ENCODE measurements at places on chromosomes 2 and 18.
A peak's percentile ranks its signal among the peaks of the same experiment; 100 is the strongest.

- DNase-seq, result no peak
Measured at GRCh38 chr18:9095297-9096006, 7.0 kb upstream of the NDUFV2 start.

DNA sequence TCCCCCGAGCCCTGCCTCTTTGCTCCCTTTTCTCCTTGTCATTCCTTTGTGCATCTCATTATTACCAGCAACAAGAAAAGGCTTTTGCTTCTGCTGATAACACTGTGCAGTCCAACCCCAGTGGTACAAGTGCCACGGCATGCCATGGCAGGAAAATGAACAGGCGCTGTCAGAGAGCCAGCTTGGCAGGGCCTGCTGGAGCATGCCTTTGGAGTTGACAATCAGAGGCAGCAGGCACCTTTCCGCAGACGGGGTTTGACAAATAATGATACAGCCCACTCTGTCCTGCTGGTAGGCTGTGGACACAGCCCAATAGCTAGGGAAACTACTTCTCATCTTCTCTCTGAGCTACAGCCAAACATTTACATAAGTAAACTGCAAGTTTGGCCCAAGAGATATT lies 243.9 kb upstream of the LRRTM1 start:
- no peak for DNase-seq

DNA sequence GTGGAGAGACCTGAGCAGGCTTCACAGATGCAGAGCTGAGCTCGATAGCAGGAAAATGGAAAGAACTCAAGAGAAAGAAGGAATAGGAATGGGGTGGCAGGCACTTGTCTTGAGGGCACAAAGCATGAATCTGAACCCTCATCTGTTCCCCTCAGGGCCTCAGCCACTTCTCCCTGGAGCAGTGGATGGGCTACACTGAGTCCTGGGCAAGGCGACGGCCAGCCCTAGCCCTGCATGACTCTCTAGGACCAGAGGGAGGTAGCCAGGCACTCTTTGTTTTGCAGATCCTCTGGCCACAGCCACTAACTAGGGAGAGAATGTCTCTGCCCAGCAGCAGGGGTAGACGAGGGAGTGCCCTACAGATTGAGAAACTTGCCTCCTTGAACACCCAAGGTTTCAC lies 3.4 kb upstream of the TEX51 start:
- DNase-seq, result no peak

DNA sequence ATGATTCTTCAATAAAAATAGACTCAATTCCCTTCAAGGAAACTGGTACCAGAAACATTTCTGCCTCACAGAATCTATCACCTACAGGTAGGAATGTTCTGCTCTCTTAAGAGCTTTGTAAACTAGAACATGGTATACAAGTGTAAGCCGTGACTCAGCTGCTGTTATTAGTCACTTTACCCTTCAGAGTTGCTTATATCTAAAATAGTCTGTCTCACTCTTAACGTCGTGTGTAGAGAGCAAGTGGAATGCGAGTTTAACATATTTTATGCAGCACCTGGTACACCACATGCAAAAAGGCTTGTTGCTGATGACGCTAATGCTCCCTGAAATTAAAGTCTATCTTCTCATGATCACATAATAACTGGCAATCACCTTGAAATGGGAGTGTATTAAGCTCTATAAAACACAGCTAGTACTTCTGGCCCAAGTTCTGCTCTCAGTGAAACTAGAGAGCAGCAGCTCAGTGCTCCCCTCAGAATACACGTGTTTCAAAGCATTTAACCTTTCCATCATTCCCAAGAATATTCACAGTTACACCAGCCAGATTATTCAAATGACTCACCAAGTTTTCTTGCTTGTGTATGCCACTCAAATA lies 420.0 kb downstream of the ZEB2 start:
- DNase-seq, result no peak

GRCh38 chr2:183031911-183032794 lies 6.1 kb downstream of the NCKAP1 start:
- DNase-seq, result no peak

DNA sequence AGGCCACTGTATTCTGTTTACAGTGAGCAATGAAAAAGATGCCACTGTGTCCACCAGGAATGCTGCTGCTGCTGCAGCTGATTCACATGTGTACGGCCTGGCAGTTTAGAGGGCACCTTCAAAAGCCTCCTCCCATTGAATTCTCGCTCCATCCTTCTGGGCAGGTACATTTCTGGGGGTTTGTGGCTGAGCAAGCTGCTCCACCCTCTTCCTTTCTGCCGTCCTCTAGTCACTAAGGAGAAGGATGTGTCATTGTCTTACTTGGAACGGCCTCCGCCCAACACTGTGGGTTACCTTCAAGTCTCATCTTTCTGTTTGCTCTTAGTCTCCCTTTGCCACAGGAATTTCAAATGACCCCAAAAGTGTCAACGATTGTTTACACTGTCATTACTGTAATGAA lies 182.0 kb downstream of the ZBTB7C start:
- no peak for DNase-seq

- peak; percentile 6 for DNase-seq
Measured at GRCh38 chr18:5073026-5073944, 123.8 kb downstream of the AKAIN1 start.

DNA sequence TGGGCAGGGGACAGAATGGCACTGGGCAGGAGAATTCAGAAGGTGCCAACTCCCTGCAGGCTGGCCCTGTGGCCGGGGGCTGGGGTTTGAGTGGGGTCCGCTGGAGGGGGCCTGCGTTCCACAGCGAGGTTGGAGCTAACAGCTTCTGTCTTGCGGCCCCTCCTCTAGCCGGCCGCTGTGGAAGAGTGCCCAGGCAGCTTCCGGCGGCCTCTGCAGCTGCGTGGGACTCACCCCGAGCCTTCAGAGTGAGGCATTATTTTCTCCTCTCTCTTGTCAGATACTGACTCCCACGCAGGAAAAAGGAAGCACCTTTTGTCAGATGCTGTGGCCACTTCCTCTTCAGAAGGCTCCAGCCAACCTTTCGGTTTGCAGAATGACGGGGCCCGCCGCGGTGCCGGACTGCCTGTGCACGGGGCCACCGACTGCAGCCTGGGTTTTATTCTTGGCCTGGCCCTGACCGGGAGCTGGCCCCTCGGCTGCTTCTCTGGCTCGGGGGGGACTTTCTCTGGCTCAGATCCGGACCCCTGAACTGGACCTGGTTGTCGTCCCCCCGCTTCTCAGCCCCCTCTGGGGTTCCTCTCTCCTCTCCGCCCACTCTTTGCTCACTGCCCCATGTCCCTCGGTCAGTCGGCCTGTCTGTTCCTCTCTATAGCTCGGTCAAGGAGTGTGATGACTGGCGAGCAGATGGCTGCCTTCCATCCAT lies 40.1 kb downstream of the ARHGAP25 start:
- DNase-seq, result no peak

DNA sequence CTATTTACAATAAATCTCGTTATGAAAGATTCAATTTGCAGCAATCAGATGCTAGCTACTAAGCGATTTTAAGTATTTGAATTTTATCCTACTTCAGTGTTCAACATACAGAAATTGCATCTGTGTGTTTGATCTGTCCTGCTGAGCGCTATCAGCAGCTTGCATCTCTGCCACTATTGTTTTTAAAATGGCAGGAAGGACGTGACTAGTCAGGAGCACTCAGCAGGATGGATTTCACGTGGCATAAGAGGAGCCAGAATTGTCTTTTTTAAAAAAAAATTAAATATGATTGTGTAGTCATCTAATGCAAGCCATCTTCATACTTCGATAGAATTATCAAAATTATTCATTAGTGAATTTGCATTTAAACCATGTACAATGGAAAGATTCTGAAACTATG lies 2.8 kb upstream of the KLHL14 start:
- DNase-seq, result no peak

GRCh38 chr2:128773641-128774319 lies 455.1 kb upstream of the HS6ST1 start:
- DNase-seq, result no peak

GRCh38 chr2:207902821-207903220 lies 122.5 kb downstream of the PLEKHM3 start:
- DNase-seq, result no peak

- DNase-seq, result no peak
Measured at GRCh38 chr2:196783431-196784094, 15.9 kb downstream of the GTF3C3 start.

DNA sequence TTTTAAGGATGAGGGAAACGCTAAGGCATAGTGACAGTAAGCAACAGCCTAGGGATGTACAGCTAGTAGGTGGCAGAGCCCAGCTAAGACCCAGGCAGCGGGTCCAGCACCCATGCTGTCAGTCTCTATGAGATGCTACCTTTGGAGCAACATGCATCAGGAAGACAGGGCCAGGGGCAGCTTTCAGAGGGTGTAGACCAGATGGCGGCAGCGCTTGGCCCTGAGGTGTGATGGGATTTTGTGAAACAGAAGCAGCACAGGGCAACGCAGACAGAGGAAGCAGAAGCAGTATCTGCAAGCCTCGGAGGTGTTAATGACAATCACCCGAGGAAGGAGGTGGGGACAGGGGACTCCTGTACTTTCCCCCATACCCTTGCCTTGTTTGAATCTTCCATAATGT lies 43.2 kb downstream of the SDC1 start:
- no peak for DNase-seq

GRCh38 chr2:208488686-208489564 lies 82.3 kb downstream of the PTH2R start:
- no peak for DNase-seq

DNA sequence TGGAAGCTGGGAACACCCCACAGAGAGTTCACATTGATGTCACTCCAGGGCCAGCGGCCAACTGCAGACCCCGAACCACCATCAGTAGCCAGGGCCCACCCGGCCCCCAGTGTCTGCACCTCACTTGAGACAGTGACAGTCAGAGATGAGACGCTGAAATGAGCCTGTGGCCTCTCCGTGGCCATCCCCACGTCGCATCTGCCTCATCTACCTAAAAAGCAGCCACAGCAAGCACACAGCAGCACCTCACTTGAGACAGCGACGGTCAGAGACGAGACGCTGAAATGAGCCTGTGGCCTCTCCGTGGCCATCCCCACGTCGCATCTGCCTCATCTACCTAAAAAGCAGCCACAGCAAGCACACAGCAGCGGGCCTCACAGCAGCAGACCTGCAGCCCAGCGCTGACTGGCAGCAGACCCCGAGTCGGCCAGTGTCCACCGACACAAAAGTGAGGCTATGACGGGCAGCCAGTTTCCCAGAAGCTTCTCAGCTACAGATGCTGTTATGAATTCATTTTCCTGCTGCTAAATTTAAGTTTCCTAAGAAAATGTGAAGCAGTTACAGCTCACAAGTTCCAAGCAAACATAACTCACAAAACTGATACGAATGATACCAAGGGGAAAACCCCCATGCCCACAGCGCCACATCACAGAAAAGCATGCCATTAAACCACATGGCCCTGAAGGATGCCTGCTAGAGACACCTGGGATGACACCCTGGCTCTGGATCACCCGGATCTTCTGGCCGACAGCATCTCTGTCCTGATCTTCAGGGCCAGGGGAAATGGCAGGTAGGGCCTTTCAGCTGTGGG lies 27.7 kb downstream of the SNORC start:
- no peak for DNase-seq

DNA sequence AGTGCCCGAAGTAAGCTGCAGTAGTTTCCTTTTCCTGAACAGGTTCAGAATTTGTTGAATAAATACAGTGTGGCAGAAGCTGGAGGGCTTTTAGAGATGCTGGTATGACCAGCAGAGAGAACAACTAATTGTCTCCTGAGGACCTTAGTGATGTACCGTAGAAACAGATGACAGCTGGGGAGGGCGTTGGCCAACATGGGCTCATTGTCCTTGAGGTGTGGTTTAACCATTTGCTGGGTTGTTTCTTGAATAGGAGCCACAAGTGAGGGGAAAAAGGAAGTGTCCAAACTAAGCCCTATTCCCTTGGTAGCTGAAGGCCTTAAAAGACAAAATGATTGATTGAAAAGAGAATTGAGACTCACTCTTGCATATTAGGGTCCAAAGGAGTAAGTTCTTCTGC lies 11.7 kb upstream of the FAM228A start:
- DNase-seq, result no peak

- no peak for DNase-seq
Measured at GRCh38 chr2:224085246-224085645, 46.2 kb upstream of the SERPINE2 start.

DNA sequence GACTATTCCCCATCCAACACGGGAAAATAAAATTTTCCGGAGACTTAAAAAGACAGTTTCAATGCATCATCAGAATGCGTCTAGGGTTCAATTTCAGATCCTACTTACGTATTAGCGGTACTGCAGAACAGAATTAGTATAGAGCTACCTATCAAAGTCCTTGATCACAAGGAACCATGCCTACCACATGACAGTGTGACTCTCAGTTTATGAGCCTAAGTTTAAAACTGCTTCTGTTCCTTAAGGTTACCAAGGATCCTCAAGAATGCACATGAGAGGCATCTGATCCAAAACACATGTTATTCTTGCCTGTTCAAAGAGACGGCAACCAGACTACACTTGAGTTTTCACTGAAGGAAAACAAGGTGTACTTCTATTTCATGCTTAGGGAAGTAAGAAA lies 369.7 kb downstream of the EPHA4 start:
- no peak for DNase-seq

GRCh38 chr2:207885010-207885409 lies 115.3 kb upstream of the FZD5 start:
- no peak for DNase-seq

- no peak for DNase-seq
Measured at GRCh38 chr2:15893689-15894480, 46.5 kb upstream of the MYCN start.

DNA sequence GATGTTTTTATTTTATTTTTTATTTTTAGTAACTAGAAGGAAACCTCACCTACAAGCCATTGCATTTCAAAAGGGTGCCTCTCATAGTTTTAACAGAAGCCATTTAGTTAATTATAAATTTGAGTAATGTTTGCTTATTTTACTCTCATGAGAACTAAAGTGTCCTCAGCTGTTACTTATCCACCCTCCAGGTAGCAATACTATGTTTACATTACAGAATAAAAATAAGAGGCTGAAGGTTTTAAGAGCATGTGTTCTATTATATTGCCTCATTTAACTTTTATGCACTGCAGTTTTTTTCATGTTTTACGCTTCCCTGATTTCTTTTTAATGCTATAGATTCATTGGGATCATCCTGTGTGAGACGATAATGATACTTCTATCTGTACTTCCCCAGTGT lies 235.5 kb downstream of the THSD7B start:
- no peak for DNase-seq

DNA sequence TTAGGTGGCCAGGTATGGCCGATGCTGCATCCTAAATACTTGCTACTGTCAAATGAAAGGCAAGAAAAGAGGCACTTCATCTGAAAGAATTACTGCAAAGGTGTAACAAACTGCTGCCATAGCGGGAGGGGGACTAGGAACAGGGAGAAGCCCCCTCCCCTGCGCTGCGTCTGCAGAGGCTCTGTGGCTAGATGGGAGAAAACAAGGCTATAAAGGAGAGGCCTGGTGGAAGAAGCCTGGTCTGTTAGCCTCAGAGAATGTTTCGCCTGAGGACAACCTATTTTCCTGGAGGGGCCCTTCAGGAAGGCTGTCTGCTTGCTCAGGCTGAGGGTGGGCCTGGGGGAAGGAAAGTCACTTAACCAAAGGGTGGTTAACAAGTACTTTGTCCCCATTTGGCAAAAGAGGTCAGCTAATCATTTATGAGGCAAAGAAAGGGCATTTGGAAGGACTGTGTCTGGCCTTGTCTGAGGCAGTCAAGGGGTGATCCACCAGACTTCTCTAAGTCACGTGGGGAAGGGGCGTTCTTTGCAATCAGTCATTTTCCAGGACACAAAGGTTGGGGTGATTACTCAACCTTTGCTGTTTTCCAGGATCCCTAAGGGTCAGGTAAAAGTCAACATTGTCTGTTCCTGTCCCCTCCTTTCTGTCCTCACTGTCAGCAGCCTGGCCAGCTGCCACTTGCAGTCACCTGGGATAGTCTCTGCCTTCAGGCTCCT lies 103.0 kb upstream of the TMEM200C start:
- no peak for DNase-seq
